ENCODE measurements at places on chromosomes 5 and 9.

DNA sequence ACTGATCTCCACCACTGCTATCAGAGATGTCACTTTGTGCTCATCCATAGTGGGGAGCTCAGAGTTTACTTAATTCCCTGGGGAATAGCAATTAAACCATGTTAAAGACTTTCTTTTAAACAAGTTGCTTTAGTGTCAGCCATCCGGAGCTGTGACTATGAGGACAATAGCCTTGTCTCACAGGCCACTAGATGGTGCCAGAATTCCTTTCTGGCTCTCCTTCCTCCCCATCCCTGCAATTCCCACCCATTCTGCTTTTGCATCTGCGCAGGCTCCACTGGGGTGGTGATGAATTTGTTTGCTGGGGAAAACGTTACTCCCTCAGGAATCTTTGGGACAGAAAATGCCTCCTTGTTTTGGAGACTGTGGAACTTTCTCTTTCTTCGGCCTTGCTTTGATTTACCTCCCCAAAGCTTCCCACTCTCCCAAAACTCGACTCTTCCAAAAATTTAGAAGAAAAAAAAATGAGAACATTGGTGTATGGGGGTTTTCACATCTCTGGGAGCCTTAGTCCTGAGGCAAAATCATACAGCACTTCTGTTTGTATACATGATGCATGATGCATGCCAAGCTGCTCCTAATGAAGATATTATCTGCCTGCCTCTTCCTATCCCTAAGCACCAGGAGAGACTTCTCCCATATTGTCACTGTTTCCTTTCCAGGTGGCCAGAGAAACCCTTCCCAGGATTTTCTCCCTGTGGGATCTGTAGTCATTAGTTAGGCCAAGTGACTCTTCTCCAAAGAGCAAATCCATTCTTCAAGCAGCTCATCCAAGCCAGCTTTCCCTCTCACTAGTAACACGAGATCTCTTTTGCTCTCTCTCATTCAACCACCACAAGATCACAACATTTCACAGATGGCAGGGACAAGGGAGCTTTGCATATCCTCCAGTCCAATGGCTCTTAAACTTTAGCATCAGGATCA lies 466.1 kb downstream of the TLR4 start:
- DNase-seq, result peak; percentile 14

DNA sequence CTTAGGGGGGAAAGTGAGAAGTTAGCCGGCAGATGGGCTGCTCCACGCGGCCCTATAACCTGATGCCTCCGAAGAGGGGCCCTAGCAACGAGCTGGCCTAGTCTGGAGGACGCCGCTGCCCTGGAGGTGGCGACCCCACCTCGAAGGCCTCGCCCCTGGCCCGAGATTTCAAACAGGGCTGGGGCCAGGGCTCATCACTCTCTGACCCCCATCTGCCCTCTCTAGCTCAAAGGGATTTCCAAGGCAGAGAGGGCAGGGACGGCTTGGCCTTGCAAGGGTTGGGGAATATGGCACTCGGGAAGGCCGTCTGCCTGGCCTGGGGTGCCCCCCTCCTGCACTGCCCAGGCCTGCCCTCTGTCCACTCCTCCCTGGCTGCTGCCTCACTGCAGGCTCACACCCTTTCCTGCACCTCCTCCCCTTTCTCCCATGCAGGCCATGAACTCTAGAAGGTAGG lies 25.5 kb upstream of the TIFAB start:
- no peak for DNase-seq

- peak; percentile 96 for DNase-seq
These were observed 147.1 kb downstream of the ZNF608 start for GRCh38 chr5:124599028-124599973.

GRCh38 chr9:136983656-136984314 lies 992 bp downstream of the LCNL1 start:
- DNase-seq, result no peak

- no peak for DNase-seq
These were observed at the start of gene SHROOM1 for GRCh38 chr5:132830436-132831094. SHROOM1 (minus strand) TSS chr5:132830647; CDS start chr5:132826140, 4,507 bp downstream.

- DNase-seq, result no peak
These were observed 1.3 kb downstream of the ASTN2 start for GRCh38 chr9:117413346-117414219.

- DNase-seq, result no peak
These were observed 651.6 kb upstream of the RORB start for GRCh38 chr9:73845539-73845938.

- DNase-seq, result no peak
These were observed 9.1 kb upstream of the SUSD1 start for GRCh38 chr9:112184221-112184620.

DNA sequence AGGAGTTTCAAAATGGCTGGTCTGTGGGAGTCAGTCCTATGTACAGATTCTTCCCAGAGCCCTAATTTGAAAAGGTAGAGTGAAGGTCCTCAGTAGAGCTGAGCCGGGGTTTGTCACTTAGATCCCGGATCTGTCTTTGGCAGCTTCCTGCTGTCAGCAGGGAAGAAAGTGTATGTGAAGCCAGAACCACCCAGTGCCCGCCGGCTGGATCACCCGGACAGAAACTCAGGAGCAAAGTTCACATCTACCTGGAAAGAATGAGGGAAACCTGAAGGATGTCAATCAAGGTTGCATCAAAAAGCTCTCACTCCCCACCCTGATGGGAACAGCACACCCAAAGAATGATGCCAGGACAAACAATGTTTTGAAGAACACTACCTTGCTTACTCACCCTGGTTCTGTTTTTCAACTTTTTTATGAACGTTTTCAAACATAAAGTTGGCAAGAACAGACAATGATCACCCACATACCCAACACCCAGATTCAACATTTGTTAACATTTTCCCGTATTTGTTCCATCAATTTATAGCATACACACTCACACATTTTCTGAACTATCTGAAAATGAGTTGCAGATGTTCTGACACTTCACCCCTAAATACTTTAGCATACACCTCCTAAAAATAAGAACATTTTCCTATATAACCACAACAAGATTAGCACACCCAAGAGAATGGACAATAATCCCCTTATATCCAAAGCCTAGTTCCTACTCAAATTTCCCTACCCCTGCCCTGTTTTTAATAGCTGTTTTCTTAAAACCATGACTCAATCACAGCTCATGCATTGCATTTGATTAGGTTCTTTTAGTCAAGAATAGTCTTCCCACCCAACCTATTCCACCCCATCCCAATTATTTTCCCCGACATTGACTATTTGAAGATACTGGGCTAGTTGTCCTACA lies 133.9 kb downstream of the LHFPL2 start:
- DNase-seq, result no peak

DNA sequence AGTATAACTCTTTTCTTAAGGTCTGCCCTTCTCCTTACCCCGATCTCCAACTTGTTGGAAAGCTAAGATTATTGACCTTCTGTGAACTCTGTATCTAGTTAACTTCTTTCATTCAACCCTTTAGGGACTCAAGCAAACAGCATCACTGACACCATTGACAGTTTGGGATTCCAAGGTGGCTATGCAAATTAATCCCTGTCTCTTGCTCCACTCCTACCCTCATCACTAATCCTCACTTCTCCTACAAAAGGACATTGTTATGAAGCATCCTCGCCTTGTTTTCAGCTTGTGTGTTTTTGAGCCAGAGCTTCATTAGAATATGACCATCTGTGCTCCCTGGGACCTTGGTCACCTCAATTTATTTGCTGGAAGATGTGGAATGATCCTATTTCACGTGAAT lies 337.9 kb downstream of the PDE4D start:
- no peak for DNase-seq

DNA sequence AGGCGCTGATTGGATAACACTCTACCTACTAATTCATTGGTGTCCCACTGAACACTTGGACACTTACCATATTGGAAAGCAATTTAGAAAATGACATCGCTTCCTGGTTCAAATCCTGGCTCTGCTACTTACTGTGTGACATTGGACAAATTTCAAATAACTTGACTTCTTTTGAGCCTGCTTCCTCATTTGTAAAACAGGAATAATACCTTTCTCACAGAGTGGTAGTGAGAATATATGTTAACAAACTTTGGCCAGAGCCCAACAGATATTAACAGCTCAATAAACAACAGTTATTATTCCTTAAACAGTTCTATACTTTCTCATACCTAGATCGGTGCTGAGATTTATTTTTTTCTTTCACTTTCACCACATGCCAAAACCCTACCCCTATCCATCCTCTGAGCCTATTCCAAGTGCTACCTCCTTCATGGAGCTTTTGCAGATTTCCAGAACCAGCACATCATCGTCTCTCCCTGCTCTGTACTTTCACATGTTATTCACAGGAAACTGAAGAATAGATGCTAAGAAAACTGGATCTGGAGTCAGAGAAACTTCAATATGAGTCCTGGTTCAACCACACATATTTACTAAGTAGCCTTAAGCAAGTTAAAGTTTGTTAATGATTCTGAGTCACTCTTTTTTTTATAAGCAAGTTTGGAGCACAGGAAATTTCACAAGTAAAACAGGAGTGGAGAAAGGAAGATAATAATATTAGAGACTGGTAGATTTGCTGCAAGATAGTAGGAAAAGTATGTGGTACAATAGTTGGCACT lies 92.3 kb downstream of the STRBP start:
- no peak for DNase-seq

- DNase-seq, result no peak
These were observed 146.5 kb downstream of the NXNL2 start for GRCh38 chr9:88681434-88681833.

GRCh38 chr9:110575945-110576344 lies 3.6 kb downstream of the SVEP1 start:
- DNase-seq, result no peak

DNA sequence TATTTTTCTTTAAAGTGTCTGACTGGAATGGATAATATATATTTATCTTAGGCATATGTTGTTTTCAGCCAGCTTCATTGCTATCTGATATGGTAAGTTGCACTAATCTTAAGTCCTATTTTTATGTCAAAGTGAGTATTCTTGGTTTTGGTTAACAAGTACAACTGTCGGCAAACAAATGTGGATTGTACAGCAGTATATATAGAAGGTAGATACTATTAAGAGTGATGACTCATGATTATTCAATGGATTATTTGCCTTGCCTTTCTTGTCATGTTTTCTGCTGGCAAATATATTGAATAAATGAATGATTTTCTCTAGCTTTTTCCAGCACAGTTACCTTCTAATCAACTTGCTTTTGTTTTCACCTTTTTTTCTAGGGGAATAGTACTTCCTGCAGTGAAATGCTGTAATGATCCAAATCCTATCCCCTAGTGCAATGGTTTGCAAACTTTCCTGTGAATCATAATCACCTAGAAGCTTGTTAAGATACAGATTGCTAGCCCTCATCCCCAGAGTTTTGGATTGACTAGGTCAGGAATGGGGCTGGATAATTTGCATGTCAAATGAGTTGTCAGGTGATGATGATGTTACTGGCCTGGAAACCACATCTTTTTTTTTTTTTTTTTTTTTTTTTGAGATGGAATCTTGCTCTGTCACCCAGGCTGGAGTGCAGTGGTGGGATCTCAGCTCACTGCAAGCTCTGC lies 60.8 kb upstream of the ARRDC3 start:
- no peak for DNase-seq

Measured in glomerular endothelial cell (primary cell).